ENCODE measurements at places on chromosomes 11 and 22.

DNA sequence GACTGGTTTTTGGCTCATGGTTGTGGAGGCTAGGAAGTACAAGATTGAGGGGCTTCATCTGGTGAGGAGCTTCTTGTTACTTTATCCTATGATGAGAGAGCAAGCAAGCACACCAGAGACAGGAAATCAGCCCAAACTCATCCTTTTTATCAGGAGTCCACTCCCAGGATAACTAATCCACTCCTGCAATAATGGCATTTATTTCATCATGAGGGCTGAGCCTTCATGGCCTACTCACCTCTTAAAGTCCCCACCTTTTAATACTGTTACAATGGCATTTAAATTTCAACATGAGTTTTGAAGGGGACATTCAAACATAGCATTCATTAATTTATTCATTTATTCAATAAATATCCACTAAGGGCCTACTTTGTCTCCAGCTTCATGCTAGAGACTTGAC is 60.9 kb downstream of the PARVA start:
- no peak for DNase-seq

GRCh38 chr11:103844327-103845215 is 191.9 kb upstream of the DDI1 start:
- no peak for DNase-seq

DNA sequence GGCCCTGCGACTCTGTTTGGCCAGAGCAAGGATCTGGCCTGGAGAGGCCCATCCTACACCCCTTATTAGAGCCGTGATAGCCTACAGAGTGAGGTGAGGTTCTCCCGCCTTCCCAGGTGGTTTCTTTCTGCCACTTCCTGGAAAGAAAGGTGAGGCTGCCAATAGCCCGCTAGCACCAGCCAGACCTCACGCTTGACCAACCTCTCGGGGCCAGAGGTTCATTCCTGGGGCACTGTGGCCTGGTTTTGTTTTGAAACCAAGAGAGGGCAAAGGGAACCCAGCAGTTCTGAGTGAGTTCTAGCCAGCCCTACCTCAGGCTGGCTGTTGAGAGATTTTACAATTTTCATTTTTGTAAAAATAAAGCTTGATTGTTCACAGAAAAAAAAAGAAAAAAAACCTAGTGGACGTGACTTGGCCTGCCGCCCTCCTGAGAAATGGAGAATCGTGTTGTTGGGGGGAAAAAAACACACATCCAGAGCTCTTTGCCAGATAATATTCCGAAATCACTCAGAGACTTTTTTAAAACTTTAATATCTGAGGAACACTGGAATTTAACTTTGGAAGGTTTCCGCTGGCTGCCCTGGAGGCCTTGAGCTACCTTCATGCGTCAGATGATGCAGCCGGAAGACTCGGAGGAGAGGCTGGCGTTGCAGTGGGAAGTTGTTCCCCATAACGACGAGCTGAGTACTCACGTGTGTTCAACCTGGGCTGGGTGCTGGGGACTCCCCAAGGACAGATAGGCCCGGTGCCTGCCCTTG is 84.5 kb downstream of the BCR start:
- DNase-seq = no peak

DNA sequence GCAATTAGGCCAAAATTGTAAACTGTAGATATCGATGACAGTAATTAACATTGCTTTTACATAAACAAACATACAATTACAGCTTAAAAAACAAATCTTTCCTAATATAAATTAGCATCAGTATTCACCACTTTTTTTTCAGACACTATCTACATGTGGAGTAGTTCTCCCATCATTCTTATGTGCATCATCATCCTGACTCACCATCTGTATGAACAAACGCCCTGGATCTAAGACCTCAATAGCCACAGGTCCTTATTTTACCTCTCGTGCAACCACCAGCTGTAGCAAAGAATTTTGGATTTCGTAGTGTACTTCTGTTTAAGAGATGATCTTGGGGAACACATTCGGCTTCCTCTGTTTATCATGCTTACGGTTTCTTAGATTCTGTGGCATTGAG is 551.9 kb upstream of the KIRREL3 start:
- no peak for DNase-seq

- DNase-seq = no peak
Observed at GRCh38 chr22:44890416-44891292, 119.2 kb downstream of the PHF21B start.

- no peak for DNase-seq
Observed at GRCh38 chr22:50672471-50673230, at the start of gene SHANK3. SHANK3 (plus strand) TSS chr22:50672823.

DNA sequence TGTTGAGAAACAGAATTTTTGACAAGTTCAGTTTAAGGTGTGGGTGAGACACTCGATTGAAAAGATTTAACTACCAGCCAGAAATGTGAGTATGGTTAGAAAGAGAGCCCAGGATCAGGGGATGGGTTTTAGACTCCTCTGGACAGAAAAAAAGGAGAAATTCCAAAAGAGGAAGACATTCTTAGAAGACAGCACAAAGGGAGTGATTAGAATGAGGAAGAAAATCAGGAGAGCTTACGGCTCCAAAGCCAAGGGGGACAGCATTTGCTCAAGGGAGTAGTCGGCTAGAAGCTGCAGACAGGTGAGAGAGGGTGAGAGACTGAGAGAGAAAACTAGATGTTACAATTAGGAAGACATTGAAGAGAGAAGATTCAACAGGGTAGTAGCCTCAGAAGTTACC is 166.1 kb downstream of the ADAMTS15 start:
- DNase-seq = no peak

DNA sequence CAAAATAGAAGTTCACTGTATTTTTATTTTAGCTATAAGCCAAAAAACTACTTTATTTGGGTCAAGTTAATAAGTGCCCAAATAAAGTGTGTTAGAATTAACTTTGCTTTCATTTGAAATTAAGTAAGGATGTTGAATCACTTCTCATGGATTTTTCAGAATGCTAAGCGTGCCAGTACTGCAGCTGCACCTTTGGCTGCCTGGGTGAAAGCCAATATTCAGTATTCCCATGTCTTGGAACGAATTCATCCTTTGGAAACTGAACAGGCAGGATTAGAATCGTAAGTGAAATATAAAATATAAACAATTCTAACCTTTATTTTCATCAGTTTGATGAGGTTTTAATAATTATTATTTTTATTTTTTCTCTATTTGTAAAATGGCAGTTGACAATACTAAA is 113.6 kb downstream of the DYNC2H1 start:
- no peak for DNase-seq
